Neural progenitor cell (in vitro differentiated cells): ENCODE measurements at places on chromosomes 2 and 18. TPM values are rescaled to one million over a fixed set of nuclear protein-coding genes. Genes with fewer than 3 reads are reported as not detected.

Gene REEP1
- 0.88 and 0.93 TPM in 2 replicates for total RNA-seq

GRCh38 chr18:37317486-37317885 lies 248.1 kb downstream of the CELF4 start:
- no peak for DNase-seq

DNA sequence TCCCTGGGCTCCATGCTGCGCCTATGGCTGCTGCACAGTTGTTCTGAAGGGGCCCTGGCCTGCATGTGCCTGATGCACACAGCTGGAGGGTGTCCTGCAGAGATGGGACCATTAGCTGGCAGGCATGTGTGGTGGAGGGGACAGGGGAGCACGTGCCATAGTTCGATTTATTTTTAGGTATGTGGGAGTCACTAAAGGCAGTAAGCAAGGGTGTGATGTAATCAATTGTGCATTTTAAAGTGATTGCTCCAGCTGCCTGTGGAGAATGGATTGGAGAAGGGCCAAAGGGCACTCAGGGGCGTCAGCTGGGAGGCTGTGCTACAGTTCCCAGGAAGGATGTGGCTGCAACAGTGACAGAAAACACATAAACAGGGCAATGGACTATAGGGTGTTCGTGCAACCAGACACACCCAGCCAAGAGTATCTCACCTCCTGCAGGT lies 205.1 kb downstream of the ARL4C start:
- DNase-seq = no peak

DNA sequence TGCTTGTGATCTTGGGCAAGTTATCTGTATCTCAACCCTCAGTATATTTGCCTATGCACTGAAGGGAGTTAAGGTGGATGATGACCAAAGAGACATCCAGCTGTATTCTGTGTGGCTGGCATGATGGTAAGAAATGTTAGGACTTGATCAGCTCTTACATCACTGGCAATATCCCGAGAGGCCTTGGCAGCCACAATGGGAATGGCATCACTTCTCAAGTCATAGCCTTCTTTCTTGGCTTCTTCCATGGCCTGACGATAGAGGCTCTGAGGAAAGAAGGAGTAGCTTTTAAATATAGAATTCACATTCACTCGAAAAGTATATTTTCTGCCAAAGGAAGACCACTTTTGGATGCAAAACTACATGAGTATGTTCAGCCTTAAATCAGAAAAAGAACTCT lies 113.5 kb downstream of the NEB start:
- DNase-seq = no peak

DNA sequence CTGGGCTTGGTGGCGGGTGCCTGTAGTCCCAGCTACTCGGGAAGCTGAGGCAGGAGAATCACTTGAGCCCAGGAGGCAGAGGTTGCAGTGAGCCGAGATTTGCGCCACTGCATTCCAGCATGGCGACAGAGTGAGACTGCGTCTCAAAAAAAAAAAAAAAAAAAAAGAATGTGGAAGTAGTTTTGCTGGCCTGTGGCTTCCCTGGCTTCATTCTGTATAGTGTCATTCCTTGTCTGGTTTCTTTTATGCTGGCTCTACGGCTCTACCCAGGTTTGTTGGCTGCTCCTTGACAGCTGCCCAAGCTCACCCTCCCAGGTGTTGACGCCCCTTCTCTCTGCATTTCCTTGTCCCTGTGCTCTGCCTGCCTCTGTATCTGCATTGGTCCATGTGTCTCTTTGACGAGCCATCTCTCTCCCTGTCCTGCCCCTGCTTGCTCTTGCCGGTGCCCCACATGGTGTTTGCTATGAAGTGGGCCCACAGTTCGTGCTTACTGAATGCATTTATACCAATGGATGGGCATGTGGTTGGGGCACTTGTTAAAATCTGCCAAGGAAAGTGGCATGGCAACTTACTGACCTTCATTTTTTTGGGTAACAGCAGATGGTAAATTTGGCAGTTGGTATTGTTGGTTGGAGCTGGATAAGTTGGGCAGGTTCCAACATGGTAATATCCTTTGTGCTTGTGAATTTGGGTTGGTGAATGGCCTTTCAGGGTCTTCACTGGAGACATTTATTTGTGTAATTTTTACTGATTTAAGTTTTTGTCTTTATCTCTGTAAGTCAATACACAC lies 113.9 kb downstream of the MAP4K4 start:
- no peak for DNase-seq
